ENCODE measurements at places on chromosomes 16 and 17. TPM values are rescaled to one million over a fixed set of nuclear protein-coding genes. Genes with fewer than 3 reads are reported as not detected.

The GLOD4 gene
- 65.3 TPM for total RNA-seq

The AKAP1 gene
- total RNA-seq = 17.6 TPM

The OR3A1 gene
- not detected for total RNA-seq

The ITGA2B gene
- total RNA-seq = not detected

The CCL16 gene
- total RNA-seq = not detected

The ZNF469 gene
- 0.92 TPM for total RNA-seq

The DEXI gene
- total RNA-seq = 45.4 TPM
